NCI-H146 (cell line): ENCODE measurements at places on chromosomes 7 and 10.

GRCh38 chr10:33178026-33178755 lies 156.3 kb downstream of the NRP1 start:
- DNase-seq, result no peak

DNA sequence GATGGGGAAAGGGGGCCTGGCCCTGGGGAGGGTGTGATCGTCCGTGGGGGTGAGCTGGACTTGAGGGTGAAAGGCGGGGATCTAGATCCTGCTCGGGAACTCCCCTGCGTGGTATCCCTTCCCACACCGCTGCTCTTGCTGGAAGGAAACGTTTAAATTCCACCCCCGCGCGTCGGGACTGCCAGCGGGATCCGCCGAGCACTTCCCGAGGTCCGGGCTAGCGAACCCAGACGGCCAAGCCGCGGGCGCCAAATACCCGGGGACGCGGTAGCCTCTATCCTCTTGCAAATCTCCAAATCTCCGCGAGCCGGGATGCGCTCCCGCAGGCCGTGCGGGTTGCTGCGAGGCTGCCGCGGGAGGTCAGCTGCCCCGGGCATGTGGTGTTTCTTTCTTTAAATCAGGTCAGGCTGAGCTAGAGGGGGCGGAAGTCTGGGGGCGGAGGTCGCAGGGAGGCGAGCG lies 904 bp downstream of the NPTX2 start:
- DNase-seq, result no peak

DNA sequence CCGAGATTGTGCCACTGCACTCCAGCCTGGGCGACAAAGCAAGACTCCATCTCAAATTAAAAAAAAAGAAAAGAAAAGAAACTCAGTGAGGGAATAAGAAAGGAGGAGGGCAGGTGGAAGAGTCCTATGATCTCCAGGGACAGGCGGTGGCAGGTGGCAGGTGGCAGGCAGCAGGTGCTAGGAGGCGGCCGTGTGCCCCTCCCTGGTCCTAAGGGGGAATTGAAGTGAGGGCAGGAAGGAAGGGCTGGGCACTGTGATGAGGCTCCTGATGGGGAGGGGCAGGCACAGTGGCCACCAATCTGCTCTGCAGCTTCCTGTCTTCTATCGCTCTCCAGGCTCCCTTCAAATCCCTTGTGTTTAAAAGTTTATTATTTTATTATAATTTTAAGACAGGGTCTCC lies 41.2 kb upstream of the UBE3C start:
- peak; percentile 25 for DNase-seq

DNA sequence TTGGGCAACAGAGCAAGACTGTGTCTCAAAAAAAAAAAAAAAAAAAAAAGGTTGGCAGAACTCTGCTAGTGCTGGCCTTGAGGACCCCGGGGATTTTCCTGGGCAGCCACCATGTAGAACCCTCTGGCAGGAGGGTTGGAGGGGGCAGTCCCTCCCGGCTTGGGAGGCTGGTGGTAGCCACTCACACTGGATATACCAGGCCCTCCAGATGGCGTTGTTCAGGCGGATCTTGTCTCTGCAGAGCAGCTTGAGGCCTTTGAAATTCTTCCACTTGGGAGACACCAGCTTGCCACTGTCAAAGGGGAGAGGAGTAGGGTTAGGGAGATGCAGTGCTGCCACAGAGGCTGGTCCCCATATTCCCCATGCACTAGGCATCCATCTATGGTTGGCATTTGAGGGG lies 8.4 kb downstream of the MLXIPL start:
- no peak for DNase-seq

- DNase-seq, result no peak
Measured at GRCh38 chr10:114102256-114102655, 58.6 kb downstream of the ADRB1 start.

DNA sequence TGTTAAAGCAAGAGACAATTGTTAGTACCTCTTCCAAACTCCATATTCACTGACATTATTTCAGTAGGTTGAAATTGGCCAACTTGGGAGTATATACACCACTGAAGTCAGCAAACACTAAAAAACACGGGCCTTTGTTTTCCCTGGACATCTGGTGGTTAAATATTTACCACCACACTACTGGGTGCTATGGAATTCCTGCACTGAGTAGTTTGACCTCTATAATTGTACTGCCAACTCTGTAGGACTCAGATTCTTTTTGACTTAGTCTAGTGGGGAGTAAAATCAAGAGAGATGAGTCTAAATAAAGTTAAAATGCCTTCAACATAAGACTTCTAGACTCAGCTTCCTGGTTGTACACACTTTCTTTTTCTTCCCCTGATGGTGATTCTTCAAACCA lies 41.3 kb upstream of the TES start:
- no peak for DNase-seq

GRCh38 chr7:131077735-131078134 lies 249.9 kb upstream of the MKLN1 start:
- no peak for DNase-seq

DNA sequence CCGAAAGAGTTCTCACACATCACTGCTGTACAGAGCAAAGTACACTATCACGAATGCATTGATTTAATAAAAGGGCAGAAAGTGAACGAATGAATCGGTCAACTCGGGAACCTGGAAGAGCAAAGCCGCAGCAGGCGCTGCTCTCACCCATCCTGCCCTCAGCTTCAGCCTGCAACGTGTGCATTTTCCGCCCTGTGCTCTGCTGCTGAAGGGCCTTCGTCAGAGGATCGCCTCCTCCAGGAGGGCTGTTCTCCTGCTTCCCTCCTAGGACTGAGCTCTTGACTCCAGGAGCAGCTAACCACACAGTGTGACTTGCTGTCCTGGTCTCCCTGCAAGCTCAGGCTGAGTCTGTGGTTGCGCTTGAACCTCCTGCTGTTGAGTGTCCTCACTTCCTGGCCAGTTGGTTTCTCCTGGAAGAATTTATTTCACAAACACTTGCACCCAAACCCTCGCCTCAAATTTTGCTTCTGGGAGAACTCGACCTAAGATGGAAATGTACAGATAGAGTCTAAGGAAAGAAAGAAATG lies 473.0 kb upstream of the KLF6 start:
- DNase-seq, result no peak

GRCh38 chr7:141674171-141674671 lies 27.7 kb downstream of the DENND11 start:
- DNase-seq, result no peak

DNA sequence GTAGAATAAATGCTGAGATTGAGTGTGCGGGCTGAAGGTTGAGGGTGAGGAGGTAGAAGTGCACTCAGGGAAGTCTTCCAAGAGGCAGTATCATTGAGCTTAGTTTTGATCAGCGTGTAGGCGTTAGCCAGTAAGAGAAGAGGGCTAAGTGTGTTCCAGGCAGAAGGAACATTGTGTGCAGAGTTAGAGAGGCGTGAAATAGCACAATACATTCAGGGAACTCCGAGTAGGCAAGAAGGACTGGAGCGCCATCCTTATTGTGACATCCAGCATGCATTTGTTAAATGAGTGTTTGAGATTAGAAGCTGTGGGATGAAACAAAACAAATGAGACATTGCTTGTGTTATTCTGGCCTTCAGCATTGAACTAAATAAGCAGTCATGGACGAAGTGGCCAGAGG lies 140.9 kb upstream of the MKLN1 start:
- DNase-seq, result no peak

DNA sequence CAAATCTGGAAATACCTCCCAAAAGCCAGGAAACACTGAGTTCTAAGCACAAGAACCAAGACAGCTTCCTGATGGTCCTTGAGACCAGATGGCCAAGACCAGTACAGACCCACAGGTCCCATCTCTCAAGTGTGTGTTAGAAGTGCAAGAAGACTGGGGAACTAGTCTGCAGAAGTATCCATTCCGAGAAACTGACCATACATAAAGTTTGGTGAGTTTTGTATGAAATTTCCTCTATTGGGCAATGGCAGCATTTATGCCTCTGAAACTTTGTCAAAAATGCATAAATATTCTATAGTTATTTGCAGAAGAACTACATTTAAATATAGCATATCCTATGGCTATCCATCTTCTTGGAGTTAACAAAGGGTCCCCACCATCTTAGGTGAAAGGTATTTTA lies 137.5 kb downstream of the LRRN3 start:
- no peak for DNase-seq

DNA sequence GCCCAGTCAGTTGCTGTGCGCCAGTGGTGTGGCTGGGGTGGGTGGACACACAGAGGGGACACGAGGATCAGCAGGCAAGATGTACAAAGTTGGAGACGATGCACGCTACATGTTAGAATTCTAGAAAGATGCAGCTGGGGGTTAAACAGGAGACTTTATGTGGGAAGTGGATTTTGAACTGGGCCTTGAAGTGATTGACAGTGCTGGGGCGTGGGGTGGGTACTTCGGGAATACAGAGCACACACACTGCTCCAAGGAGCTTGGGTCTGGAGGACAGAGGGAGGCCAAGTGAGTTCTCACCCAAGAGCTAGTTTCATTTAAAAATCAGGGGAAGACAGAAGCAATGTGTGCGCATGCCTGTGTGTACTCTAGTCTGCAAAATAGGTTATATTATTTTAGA lies 87.1 kb downstream of the CREM start:
- no peak for DNase-seq

- no peak for DNase-seq
Measured at GRCh38 chr7:94882891-94883290, 24.5 kb upstream of the PPP1R9A start.

DNA sequence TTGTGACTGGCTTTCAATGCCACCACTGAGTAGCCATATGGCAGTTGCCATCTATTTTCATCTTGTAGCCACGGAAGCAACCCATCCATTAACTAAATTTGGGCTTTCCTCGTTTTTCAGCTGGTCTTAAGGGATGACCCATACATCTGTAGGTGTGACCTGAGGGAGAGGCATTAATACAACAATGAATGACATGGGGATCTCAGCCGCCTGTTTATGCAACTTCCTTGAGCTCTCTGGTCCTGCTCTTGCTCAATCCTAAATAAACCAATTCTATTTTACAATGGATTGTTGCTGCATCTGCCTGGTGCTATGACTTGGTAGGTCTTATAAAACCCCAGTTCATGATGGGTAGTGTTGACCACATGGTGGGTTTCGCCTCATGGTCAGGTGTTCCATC lies 21.9 kb upstream of the ADAM22 start:
- no peak for DNase-seq

GRCh38 chr7:22181663-22182062 lies 175.3 kb downstream of the RAPGEF5 start:
- DNase-seq, result peak; percentile 92

DNA sequence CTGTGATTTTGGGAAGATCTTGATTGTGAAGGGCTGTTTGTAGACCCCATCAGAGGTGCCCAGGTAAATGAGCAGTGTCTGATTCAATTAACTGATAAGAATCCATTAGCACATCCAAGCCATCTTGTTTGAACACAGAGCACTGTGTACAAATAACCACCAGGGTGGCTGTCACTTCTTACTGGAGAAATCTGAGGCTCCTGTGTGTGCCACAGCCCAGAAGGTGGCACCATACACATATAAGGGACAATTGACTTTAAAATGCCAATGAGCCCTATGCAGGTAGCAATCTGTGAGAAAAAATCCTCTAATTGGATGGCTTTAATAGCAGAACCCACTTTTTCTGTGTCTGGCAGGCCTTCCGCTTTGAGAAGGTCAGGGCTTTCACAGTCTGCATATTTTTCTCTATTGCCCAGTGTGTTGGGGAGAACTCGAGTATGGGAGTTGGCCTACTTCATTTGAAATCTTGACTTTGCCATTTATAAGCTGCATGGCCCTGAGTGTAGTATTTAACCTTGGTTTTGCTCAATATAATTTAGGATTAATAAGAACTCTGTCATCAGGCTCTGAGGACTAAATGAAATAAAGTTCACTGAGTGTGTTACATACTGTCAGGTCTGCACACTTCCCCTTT lies 517.4 kb downstream of the CCSER2 start:
- DNase-seq, result peak; percentile 75

DNA sequence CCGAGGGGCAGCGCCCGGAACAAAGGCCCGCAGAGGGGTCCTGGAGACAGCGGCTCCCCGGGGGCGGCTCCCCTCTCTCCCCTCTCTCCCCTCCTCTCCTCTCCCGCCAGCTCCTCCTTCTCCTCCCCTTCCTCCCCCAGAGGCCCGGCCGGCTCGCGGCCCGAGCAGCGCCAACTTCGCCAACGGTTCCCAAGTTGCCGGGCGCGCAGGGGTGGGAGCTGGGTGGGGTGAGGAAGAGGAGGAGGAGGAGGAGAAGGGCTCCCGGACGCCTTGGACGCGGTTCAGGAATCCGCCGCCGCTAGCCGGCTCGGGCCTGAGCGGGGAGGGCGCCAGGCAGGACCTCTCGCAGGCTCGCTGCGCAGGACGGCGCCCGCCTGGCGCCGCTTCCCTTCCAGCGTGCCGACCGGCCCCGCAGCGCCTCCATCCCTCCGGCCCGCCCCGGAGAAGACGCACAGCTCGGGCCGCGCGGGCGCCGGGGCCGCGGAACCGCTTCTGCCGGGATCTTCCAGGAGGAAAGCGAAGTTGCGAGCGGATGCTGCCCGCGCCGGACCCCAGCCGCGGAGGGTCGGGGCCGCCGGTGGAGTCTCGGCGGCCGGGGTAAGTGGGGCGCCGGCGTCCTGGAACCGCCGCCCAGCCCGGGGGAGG lies at the start of gene CHST3:
CHST3 (plus strand) TSS at position 298 of the 645 bp plus-strand sequence. CDS start 41,448 bp downstream, outside the sequence.
- peak; percentile 48 for DNase-seq

DNA sequence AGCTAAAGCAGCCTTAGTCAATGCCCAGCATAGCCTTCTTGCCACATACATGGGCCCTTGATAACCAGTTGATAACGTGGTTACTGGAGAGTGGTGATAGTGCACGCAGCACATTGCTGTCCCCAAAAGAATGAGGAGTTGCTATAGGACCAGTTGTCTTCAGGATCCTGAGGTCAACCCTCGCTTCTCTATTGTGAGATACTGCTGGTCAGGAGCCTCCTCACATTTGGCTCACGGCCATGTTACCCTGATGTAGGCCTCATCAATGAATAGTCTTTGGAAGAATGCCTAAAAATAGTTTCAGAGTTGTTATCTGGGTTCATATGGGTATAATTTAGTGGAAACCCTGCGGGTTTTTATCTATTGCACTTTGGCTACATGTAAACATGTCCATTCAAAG lies 230.7 kb downstream of the VTI1A start:
- DNase-seq, result peak; percentile 82

GRCh38 chr7:140616328-140616727 lies 24.3 kb downstream of the DENND2A start:
- DNase-seq, result no peak

DNA sequence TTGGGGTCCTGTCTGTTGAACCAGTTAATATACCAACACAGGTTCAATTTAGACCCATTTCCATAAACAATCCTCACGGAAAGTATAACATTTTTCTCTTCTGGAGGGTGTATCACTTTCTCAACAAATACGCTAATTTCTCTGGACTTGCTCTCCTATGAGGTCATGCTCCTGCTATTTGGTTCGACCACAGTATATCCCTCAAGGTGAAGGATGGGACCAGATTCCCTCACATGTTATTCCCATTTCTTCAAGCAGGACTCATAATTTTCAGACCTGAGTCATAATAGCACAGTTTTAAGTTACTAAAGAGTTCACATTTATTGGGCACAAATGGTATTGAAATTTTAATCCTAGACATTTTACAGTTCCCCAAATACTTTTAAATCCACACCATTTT lies 57.2 kb downstream of the ADAM12 start:
- no peak for DNase-seq

- DNase-seq, result no peak
Measured at GRCh38 chr7:150337659-150338081, 3.8 kb downstream of the RARRES2 start.
